Activated CD8-positive, alpha-beta memory T cell treated with anti-CD3 and anti-CD28 coated beads for 4 hours (primary cell): ENCODE measurements at places on chromosomes 2 and 18.

GRCh38 chr2:239839306-239839705, 185.8 kb downstream of the NDUFA10 start:
- no peak for DNase-seq

DNA sequence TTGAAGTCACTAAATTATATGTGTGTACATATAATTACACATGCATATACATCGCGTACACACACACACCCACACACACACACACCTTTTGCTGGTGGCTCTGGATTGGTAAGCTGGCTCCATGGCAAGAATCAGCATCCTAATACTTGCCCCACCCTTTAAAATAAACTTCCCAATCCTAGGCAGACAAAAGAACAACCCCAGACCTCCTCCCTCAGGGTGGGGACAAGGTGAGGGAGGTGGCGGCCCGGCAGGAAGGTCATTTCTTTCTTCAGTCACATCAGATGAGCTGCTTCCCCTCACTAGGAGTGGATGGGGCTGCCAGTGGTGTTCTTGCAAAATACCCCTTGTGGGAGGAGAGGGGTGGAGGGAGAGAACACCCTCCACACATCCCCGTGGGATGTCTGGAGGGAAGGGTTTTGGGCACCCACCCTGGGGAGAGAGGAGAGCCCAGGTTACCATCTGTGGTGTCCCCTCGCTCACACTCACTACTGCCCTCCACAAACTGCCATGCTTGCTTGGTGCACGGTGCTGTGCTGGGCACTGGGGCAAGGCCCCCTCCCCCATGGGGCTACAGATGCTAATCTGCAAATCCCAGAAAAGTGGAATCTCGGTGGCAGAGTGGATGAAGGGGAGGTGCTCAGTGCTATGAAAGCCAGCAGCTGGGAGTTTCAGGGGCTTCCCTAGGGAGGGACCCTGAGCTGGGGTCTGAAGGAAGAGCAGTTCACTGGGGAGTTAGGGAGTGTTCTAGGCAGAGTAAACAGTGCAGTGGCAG, 64.0 kb downstream of the ODC1 start:
- no peak for DNase-seq

DNA sequence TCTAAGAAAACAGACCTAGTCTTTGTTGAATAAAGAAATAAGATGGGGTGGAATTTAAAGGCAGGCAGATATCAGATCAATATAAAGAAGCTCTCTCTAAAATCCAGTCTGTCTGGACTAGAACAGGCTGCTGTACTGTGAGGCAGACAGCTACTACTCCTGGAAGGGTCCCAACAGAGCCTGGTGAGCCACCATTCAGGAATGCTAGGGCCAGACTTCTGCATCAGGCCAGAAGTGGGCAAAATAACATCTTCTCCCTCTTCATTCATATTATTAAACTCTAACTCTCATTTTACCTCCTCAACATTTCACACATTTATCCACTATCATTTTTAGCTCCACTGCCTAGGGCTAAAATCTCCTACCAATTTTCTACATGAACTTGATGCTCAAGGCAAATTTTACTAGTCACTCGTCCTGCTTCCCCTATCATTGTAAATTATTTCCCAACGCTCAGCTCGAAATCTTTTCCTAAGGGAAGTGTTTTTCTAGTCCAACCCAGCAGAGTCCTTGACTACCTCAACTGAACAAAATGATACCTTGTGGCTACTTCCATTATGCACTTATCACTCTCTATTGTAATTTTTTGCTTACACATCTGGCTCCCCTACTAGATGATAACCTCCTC, 45.2 kb upstream of the GLS start:
- DNase-seq = no peak

- no peak for DNase-seq
Observed at GRCh38 chr2:237465515-237466148, 21.4 kb upstream of the MLPH start.

DNA sequence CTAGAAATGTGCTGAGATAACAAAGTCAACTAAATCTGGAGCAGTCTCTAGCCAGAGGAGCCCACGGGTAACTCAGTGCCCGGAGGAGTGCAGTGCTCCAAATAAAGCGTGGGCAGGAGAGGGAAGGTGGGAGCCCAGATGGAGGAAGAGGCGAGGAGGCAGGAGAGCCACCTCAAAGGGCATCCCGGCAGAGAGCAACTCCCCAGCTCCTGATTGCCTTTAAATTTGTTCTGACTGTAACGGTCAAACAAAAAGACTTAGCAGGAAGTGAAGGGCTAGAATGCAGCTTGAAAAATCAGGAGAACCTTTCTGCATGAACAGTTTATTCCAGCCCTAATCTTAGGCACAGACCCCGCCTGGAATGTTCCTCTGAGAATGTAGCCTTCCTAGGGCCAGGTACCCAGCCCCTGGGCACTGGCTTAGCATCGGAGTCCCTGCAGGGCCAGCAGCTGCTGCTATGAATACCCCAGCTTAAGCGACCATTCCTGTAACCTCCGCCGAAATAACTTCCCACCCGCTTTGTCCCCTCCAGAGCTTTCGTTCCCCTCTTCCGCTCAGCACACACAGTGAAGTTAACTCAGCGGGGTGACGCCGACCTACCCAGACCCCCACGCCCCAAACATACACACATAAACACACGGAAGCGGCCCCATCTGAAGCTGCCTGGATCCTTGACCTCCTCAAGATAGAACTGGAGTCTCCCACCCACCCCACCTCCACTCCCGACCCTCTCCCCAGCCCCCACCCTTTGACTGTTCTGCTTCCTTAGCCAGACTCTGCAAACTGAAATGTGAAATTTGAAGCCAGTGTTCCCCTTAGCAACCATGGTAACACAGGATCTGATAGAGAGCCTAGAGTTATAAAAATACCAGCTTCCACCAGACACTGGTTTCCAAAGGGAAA, 123.2 kb downstream of the SMAD7 start:
- no peak for DNase-seq

DNA sequence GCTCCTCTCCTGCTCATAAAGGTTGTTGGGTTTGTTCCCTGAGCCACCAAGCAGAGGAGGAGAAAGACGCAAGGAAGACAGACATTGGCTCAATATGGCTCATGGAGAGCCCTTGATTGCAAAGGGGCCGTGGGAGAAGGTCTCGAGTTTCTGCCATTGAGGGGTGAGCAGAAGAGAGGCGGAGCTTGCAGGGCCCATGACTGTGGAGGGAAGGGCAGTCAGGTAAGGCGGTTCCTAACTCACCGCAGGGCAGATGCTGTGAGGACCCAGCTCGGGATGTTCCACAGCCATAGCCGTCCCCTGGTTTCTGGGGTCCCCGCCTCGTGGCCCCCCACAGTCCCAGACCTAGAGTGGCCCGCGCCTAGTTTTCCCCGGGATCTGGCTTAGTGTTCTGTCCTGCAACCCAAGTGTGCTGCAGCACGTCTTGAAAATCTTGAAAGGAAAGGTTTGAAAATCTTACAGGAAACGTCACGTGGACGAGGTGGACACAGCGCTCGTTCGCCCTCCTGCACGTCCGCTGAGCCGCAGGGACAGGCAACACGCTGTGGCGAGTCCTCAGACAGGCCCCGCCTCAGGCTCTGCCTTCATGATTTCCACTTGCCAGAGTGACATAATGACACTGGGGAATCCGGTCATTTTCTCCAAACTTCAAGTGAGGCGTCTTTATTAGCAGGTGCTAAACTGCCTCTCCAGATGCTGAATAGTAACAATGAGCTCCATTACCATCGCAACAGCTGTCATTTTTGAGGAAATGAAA, 105.5 kb upstream of the HDAC4 start:
- no peak for DNase-seq

GRCh38 chr2:233015019-233015645, 2.1 kb upstream of the NGEF start:
- no peak for DNase-seq
